ENCODE measurements at places on chromosomes 5 and 9. TPM values are rescaled to one million over a fixed set of nuclear protein-coding genes. Genes with fewer than 3 reads are reported as not detected.

The PLPPR1 gene
- total RNA-seq: 0.44 TPM

GRCh38 chr5:54721951-54722654 is 204.5 kb downstream of the SNX18 start:
- DNase-seq: no peak
- no peak overlapping the region for H3K4me3 ChIP-seq
- H3K36me3 ChIP-seq: no peaks in the 10 kb centered on the region
- H3K4me1 ChIP-seq: peaks cover 20% of the 10 kb centered on the region

The ABL1 gene
- total RNA-seq: 89.1 TPM

DNA sequence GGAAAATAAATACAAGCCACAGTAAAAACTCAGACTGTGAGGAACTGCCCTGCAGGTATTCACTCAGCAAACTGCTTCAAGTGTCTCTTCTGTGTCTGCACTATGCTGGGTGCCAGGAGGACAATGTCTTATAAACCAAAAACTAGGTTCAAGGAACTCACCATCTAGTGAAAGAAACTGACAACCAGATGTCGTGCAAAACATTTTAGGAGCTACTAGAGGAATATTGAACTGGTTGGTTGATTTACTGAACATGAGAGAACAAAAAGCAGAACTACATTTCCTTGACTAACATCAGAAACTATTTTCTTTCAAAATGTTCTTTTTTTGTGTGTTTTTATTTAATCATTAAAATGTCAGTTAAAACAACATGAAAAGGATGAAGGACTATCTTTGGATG is 35.2 kb downstream of the ZNF366 start:
- H3K36me3 ChIP-seq: no peaks in the 10 kb centered on the region
- no peak overlapping the region for H3K4me3 ChIP-seq
- no peak for DNase-seq
- no peak overlapping the region for H3K27ac ChIP-seq
- no peaks in the 10 kb centered on the region for H3K4me1 ChIP-seq
- no peaks in the 10 kb centered on the region for H3K27me3 ChIP-seq

DNA sequence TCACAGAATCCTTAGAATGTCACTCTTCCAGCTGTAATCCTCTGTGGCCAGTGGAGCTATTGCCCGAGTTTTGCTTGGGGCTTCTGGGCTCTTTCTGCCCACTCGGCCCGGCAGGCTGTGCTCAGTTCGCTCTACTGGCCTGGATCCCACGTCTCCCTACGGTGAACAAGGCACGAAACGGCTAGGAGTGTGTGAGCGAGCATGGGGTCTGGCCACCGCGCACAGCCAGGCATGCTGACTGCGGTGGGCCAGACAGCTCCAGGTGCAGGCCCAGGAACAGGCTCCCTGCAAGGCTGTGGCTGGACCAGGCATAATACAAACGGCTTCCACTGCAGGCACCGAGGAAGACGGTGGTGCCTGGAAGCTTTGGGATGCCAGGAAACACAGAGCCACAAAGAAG is 2035.5 kb upstream of the ACO1 start:
- no peak overlapping the region for H3K27ac ChIP-seq
- H3K4me1 ChIP-seq: no peaks in the 10 kb centered on the region
- H3K4me3 ChIP-seq: no peak overlapping the region
- DNase-seq: no peak

DNA sequence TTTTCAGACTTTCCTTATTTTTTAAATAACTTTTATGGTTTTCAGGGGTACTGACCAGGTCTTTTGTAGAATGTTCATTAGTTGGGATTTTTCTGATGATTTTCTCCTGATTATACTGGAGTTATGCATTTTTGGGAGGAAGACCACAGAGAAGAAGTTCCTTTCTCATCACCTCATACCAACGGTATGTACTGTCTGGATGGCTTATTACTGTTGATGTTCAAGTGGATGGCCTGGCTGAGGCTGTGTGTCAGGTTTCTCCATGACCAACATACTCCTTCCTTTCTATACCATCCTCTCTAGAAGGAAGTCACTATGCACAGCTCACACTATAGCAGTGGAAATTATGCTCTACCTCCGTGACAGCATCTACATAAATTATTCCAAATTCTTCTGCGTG is 71.1 kb upstream of the NR3C1 start:
- H3K27ac ChIP-seq: no peak overlapping the region
- H3K4me3 ChIP-seq: no peak overlapping the region
- no peaks in the 10 kb centered on the region for H3K36me3 ChIP-seq
- no peaks in the 10 kb centered on the region for H3K27me3 ChIP-seq
- H3K4me1 ChIP-seq: no peaks in the 10 kb centered on the region
